ENCODE measurements at places on chromosomes 11 and 22.

DNA sequence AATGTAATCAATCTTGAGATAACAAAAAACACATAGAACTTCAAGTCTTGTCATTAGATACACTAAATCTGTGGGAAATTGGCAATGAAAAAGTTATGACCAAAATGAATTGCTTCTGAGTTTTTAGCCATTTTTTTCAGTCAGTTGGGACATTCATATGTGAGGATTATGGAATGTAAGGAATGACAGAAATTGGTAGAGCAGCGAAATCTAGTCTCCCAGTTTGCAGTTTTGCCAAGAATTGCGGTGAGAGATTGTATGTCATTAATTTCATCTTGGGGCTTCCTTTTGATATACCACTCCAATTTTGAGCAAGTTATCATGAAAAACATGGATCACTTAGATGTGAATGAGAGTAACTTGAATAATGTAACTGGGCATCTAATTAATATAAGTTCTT, 49.9 kb downstream of the SIK2 start:
- DNase-seq, result no peak

GRCh38 chr11:125941619-125942611, 3.9 kb upstream of the VSIG10L2 start:
- peak; percentile 60 for DNase-seq

- DNase-seq, result no peak
Observed at GRCh38 chr11:64086258-64087123, 50.8 kb downstream of the FLRT1 start.

DNA sequence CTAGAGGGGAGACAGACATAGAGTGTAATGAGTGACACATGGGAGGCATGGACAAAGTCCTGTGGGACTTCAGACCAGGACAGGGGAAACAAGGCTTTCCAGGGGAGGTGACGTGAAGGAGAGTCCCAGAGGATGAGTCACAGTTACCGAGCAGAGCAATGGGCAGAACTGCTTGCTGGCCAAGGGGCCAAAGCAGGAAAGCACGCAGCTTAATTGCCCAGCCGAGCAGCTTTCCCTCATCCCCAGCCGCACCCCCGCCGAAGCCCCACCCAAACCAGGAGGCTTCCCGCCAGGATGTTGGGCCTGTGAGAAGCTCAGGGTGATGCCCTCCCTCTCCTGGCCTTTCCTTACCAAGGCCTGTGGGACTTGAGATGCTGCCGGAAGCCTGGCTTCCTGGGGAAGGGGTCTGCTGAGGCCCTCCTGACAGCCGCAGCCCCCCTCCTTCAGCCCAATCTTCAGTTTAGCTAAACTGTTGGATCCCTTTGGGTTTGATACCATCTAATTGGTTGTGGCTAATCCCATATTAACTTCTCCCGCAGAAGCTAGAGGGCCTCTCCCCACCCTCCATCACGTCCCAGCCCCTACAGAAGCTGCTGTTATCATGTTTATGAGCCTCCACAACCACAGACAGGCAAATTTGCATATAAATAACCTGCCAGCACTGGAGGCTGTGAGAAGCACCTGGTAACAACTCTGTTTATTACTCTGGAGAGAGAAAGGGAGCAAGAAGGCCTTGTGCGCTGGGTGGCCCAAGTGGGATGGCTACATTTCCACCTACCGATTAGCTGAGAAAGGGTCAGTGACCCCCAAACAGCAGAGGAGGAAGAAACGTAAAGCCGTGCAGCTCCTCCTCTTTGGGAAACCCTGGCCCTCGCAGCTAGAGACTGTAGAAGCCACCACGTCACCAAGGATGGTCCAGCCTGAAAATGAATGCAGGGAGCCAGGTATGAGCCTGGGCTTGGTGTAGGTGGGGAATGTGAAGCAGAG, 80.0 kb downstream of the TRIM29 start:
- peak; percentile 54 for DNase-seq

DNA sequence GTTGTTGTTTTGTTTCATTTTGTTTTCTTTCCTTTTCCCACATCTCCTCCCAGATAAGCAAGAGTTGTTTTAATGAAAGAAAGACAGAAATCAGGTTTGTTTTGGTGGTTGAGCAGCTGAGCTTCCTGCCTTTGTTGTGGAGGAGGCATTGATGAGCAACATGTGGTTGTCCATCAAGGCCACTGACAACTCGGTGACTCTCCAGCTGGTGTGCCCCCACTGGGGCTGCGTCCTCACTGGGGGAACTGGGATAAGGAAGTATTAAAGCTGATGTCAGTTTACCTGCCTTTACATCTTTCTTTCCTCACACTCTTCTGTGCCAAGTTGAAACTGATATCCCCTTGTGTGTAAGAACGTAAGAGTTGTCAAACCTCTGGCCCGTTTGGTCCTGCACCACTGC, 5.9 kb downstream of the VPS26B start:
- no peak for DNase-seq

- DNase-seq, result peak; percentile 50
Observed at GRCh38 chr22:35437049-35437448, 37.1 kb downstream of the MCM5 start.

GRCh38 chr11:65716774-65717405, 3.7 kb downstream of the RNASEH2C start:
- DNase-seq, result no peak

- DNase-seq, result no peak
Observed at GRCh38 chr22:27668828-27669797, 132.4 kb downstream of the MN1 start.

- no peak for DNase-seq
Observed at GRCh38 chr11:13110929-13111812, 102.1 kb downstream of the RASSF10 start.

GRCh38 chr11:131138731-131139130, 222.5 kb upstream of the SNX19 start:
- no peak for DNase-seq

- no peak for DNase-seq
Observed at GRCh38 chr22:17381192-17381913, 12.1 kb downstream of the CECR2 start.

- no peak for DNase-seq
Observed at GRCh38 chr11:33926671-33927552, 35.0 kb upstream of the LMO2 start.

GRCh38 chr22:27850000-27850521, 48.5 kb upstream of the MN1 start:
- peak; percentile 27 for DNase-seq

GRCh38 chr11:7585816-7586215, 72.0 kb downstream of the PPFIBP2 start:
- DNase-seq, result no peak

DNA sequence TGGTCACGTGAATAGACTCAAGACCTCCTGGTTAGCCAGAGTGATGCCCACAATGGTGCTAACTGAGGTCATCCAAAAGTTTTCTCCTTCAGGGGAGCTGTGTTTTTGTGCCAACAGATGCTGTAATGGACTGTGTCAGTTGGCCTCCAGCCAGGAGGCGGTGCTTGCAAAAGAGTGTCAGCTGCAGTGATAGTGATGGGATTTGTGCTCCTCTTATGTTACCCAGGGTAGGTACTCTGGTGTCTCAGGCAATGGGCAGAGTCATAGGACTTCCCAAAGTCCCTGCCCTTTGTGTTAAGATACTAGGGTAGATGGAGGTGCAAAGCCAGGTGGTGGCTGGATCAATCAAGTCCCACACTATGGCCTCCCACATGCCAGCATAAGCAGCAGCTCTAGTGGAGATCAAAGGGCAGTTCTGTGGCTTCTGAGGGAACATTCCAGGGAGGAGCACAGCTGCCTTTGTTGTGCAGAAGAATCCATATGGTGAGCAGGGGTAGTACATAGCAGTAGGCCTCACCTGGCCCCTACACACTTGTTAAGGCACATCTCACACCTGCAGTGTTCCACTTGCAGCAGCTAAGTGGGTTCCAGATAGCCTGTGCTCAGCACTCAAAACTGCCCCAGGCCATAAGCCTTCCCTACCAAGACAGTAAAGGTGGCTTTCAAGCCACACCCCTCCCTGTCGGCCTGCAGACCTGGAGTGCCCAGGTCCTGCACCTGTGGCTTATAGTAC, 9.4 kb upstream of the FANCF start:
- DNase-seq, result no peak

GRCh38 chr11:31236143-31236542, 133.4 kb downstream of the DCDC1 start:
- DNase-seq, result no peak

GRCh38 chr22:26318975-26319374, 110.1 kb upstream of the ASPHD2 start:
- no peak for DNase-seq

DNA sequence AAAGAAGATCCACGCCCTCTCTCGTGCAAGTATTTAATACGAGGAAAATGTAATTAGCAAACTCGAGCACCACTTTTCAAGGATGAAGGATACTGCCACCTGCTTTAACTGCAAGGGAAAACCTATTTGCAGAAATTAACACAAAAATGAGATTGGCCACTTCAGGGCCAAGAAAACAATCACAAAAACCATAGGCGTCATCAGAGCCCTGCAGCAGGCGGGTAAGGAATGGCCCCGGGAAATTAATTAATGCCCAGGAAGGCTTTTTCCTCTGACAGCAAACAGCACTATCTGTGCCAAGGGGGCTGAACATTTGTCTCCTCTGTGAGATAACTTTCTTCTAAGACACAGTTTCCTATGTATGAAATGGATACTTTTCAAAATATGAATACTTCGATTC, 255.7 kb downstream of the CTTN start:
- DNase-seq, result no peak

- no peak for DNase-seq
Observed at GRCh38 chr22:19824212-19824925, 30.3 kb downstream of the GNB1L start.

DNA sequence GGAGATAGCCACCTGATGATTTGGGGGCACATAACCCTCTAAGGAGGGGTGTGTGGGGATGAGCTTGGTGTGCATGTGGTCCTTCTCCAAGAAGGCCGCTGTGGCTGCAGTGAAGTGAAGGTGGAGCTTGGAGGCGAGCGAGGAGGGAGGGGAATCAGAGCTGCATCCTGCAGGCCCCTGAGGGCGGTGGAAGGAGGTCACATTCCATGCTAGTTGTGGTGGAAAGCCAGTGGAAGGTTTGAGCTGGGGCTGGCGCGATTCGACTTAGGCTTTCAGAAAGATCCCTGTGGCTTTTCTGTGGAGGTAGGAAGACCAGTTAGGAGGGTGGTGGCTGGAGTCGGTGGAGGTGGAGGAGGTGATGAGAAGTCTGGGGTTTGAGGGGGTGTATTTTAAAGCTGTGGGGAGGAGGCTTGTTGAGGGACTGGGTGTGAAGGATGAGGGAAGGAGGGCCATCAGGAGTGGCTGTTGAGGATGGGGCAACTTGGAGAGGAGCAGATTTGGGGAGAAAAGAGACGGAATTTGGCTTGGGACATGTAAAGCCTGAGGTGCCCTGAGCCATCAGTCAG, 62.0 kb downstream of the TBC1D22A start:
- no peak for DNase-seq

- DNase-seq, result no peak
Observed at GRCh38 chr11:93733474-93733873, 7.8 kb downstream of the TAF1D start.

GRCh38 chr22:49774046-49774445, 53.6 kb downstream of the BRD1 start:
- DNase-seq, result no peak

GRCh38 chr11:15555161-15555560, 440.4 kb downstream of the INSC start:
- no peak for DNase-seq

DNA sequence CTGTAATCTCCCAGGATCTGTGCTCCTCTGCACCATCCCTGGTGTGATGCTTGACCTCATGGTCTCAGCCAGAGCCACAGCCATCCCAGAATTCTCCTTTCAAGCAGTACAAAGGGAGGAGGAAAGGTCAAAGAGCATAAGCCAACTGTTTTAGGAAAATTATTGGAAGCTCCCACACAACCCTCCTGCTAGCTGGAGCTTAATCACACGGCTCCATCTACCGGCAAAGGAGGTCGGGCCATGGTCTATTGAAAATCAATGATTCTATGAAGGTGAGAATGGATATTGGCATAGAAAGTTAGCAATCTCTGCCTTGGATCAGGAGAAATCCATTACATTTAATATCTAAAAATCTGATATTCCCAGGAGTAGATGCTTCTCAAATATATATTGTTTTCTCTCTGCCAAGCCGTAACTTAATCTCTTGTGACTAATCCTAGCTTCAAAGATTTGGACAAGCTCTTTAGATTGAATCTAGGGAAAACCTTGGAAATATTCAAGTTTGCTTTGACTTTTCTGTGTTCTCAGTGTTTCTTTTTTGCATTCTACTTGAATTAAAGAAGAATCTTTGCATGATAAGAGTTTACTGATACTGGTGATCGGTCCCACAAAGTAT, 259.6 kb downstream of the NTM start:
- no peak for DNase-seq

DNA sequence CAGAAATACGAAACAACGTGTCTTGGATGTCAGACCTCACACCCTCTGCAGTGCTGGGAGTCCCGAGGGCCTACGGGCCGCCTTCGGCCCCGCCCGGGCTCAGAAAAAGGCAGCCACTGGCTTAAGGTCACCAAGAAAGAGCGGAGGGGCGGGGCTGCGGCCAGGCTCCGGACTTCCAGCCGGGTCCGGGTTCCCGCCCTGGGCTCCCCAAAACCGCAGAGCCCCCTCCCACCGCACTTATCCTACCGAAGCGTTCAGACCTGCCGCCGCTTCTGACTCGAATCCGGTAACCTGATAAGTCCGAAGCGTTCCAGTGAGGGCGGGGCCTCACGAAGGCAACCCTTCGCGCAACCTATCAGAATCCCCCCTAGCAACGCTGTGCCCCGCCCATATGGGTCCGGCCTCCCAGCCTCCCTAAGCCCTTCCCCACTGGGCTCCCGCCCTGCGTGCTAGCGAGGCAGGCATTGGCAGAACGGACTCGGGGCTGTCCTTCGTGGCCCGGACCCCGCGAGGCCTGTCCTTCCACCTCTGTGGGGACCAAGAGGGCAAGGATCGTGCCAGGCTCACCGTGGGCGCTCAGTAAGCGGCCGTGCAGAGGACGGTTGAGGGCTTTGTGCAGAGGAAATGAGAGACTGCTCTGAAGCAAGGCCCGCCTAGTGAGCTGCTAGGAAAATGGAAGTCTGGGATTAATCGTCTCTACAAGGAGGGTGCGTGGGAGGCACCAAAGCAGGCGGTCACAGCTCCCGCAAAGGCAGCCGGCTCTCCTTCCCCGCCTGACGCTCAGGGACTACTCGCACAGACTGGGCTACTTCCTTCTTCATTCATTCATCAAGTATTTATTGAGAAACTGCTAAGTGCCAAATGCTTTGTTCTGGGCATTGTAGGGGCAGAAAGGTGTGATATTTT, at the start of gene NAGA:
TSS of gene NAGA (minus strand) at position 296 of the 906 bp plus-strand sequence. CDS start 515 bp downstream, outside the sequence.
- peak; percentile 92 for DNase-seq

DNA sequence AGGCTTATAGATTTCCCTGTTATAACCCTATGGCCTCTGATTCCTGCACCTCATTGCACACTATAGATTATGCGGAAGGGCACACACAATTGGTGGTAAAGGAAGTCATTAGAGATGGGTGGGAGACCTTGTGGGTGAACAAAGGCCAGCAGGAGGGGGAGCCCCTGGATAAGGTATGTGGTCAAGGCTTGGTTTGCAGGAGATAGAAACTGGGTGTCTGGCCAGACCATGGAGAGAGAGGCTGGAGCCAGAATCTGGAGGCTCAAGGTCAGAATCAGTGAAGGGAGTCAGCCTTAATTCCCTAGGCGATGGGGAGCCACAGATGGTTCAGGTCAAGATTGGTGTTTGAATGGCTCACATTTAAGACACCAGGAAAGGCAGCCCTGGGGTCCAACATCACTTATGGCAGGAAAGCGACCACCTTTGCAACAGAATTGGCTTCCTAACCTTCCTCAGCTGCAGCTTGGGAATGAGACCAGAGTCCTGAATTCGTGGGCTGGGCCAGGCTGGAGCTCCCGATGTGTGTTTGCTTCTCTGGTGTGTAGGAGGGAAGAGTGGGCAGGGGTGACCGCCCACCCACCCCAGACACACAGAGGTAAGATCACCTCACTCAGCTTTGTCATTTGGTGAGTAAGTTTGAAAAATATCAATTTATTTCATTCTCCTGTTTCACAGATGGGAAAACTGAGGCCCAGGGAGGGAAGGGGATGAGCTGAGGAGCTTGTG, 22.7 kb upstream of the SCUBE1 start:
- no peak for DNase-seq

Data from iPS DF 6.9 (cell line).